ENCODE measurements at places on chromosomes 7 and 10. TPM values are rescaled to one million over a fixed set of nuclear protein-coding genes. Genes with fewer than 3 reads are reported as not detected.

TECPR1 gene
- total RNA-seq: 24.5 TPM

KCNIP2 gene
- not detected for total RNA-seq

- DNase-seq: no peak
These were observed 110.9 kb upstream of the NANOS1 start for GRCh38 chr10:118918587-118918986.

GRCh38 chr7:50591098-50591479 is 25.9 kb upstream of the DDC start:
- DNase-seq: no peak

- DNase-seq: peak; percentile 89
These were observed 474.9 kb downstream of the KCNMA1 start for GRCh38 chr10:77162697-77163096.

SYPL1 gene
- total RNA-seq: 59.7 TPM

GRCh38 chr7:129438839-129439651 is 4.8 kb downstream of the STRIP2 start:
- DNase-seq: peak; percentile 70

LRRN3 gene
- total RNA-seq: 0.43 TPM

GRCh38 chr10:126153711-126154628 is 234.3 kb downstream of the ADAM12 start:
- DNase-seq: peak; percentile 35

- DNase-seq: no peak
These were observed 42.7 kb downstream of the HTRA1 start for GRCh38 chr10:122503886-122504609.

DNA sequence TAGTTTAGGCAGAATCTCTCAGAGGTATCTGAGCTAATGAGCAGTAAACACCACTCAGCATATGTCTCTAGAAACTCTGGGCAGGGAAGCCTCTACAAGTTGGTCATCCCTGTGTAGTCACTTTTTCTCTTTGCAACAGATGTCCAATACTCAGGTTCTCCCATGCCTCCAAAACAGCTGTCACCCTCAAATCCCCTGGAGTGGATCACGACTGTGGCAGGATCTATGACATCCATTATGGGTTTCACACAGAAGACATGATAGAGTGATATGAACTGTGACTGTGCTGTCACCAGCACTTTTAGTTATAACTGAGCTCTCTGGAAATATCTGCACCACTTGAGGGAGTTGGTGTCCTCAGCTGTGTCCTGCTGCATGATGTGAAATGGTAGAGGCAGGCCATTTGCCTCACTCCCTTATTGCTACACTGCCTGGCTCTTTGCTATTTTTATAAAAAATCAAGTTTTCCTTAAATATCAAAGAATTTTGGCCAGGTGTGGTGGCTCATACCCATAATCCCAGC is 24.1 kb upstream of the ZNRF2 start:
- no peak for DNase-seq

UFSP1 gene
- total RNA-seq: 6.7 TPM

LRRC4 gene
- total RNA-seq: 0.32 TPM

DNA sequence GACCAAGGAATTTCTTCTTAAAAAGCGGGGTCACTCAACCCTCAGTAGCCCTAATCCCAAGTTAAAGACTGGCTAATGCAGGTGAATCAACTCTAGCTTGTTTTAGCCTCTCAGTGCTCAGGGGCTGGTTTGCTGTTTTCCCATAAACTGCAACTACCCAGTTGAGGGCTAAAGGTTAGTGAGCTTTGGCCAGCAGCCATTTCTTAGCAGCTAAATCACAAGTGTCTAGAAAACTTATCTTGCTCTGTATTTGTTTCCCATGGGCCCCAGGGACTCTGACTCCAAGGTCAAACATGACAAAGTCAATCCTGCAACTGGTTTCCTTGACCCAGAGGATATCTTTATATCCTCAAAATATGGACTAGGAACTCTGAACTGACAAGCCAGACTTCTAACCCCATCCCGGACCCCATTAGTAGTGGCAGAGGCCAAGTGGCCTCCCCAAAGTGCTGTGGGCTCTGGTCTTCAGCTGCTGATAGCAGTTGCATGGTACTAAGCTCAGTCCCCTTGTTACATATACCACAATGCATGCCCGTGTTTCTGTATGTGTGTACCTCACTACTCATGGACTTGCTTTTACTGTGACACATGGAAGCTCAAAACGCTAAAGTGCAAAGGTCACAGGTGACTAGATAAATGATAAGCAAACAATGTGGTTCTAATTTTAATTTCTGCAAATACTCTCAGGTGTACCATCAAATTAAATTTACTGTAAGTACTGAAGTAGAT is 793.0 kb upstream of the IGFBP3 start:
- no peak for DNase-seq

LRMDA gene
- total RNA-seq: 0.13 TPM

ALOX5 gene
- not detected for total RNA-seq

SRGN gene
- total RNA-seq: 108 TPM

ODAD2 gene
- total RNA-seq: 1.5 TPM

HNRNPF gene
- total RNA-seq: 172 TPM

Data from GM23248 (cell line).